ENCODE measurements at places on chromosomes 13 and 19. TPM values are rescaled to one million over a fixed set of nuclear protein-coding genes. Genes with fewer than 3 reads are reported as not detected.

DNA sequence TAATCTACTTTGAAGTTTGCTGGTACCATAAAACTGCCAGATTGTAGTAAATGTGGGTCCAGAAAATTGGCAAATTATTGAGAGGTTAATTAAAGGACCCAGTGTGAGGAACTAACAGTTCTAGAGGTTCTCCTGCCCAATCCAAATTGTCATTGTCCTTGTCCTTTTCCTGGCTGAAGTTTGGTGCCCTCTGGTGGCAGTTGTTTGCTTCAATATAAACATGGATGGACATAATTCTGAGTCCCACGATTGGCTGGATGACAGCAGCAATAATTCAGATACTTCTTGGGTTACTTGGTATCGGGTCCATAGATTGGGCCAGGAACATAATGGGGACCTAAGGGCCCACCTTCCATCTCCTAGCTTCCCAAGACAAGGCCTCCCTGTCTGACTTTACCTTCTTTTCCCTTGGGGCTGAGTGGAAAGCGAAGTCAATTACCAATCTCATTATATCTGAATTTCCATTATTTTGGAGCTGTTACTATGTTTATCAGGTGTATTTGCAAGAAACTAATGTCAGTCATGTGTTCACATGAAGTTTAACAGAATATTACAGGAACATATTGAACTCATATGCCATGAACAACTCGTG is 33.8 kb upstream of the GARRE1 start:
- H3K27ac ChIP-seq = no peak overlapping the region
- peaks cover 28% of the 10 kb centered on the region for H3K4me1 ChIP-seq
- DNase-seq = no peak
- no peaks in the 10 kb centered on the region for H3K27me3 ChIP-seq

- H3K27ac ChIP-seq = peak overlapping the region; percentile 49
- no peaks in the 10 kb centered on the region for H3K36me3 ChIP-seq
- no peak overlapping the region for H3K4me3 ChIP-seq
- peaks cover 29% of the 10 kb centered on the region for H3K4me1 ChIP-seq
Measured at GRCh38 chr13:93862259-93862658, 617.2 kb downstream of the DCT start.

DNA sequence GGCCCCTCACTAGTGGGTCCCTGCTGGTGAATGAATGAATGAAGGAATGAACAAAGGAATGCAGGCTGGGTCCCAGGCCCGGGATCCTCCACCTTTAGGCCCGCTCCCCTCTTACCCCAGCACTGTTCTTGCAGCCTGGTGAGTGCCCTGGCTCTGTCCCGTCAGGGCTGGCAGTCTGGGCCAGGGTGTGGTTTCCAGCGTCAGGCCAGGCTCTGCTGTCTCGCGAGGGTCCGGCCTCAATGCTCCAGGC is 317 bp downstream of the LYL1 start:
- H3K4me3 ChIP-seq = peak overlapping the region; percentile 61
- H3K27ac ChIP-seq = peak overlapping the region; percentile 45
- peaks cover 10% of the 10 kb centered on the region for H3K4me1 ChIP-seq

DNA sequence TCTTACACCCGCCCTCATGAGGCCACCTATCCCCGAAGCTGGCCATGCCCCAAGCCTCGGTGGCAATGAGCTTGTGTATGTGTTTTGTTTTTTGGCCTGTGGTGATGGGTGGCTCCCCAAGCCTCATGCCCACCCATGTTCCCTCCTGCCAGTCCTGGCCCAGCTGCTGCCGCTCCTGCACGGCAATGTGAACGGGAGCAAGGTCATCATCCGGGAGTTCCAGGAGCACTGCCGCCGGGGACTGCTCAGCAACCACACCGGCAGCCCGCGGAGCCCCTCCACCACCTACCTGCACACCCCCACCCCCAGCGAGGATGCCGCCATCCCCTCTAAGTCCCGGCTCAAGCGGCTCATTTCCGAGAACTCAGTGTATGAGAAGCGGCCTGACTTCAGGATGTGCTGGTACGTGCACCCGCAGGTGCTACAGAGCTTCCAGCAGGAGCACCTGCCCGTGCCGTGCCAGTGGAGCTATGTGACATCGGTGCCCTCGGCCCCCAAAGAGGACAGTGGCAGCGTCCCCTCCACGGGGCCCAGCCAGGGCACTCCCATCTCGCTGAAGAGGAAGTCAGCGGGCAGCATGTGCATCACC is 24.6 kb downstream of the UBXN6 start:
- no peaks in the 10 kb centered on the region for H3K27me3 ChIP-seq
- peaks cover 13% of the 10 kb centered on the region for H3K36me3 ChIP-seq
- no peaks in the 10 kb centered on the region for H3K4me1 ChIP-seq
- no peak overlapping the region for H3K27ac ChIP-seq
- no peak overlapping the region for H3K4me3 ChIP-seq
- peak; percentile 51 for DNase-seq

DNA sequence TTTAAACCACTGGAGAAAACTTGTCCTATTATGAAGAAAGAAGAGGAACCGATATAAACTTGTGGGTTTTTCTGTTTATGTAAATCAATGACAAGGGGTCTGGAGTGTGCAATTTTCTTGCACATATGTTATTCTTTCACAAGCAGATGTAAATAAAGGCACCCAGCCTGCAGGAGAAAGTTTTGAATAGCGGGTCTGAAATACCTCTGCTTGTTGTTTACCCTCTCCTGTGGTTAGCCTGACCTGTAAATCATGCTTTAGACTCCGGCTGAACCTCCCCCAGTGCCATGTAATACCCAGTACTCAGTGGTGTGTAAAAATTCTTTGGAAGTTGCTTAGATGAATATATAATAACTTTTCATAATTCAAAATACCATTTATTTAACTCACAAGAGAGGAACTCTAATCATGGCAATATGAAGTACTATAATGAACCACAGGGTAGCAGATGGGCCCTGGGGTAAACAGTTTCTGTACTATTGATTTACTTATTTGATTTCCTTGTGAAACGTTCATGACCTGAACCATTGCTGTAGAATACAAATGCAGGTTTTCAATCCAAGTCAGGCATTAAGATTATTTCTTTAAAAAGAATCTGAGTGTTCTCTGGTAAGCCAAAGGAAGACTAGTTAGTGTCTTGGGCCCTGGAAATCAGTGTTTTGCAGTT is 245.1 kb downstream of the LMO7 start:
- H3K4me1 ChIP-seq = no peaks in the 10 kb centered on the region
- H3K4me3 ChIP-seq = no peak overlapping the region
- no peaks in the 10 kb centered on the region for H3K36me3 ChIP-seq

DNA sequence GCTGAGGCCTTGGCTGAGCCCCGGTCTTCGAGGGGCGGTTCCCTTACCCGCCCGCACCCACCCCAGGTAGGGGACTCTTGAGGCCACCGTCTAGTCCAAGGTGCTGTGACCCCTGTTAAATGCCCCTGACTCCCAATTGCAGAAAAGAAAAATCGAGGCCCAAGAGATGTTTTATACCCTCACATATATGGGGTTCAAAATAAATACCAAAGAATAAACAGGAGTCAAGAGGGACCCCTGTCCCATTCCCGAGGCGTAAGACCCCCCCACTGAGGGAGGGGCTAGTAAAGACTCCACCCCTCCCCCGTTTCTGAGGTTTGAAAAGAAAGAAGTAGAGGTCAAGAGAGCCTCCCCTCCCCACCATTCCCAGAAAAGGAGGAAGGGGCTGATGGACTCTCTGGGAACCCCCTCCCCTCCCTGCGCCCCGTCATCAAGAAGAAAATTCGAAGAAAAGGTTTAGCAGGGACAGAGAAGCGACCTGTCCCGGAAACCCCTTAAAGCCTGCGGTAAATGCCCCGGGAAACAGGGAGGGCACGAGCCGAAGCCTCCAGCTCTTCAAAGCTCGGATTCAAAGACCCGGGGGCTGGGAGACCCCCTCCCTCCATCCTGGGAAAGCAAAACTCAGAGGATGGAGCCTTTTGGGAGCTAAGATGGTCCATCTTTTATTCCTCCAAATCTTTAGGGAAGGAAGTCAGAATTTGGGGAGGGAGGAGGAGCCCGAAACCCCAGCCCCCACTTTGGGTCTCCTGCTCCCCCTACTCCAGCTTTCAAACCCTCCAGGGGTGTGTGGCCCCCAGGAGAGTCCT is 755 bp upstream of the RAB3A start:
- peak overlapping the region; percentile 81 for H3K4me3 ChIP-seq
- DNase-seq = no peak
- H3K36me3 ChIP-seq = peaks cover 2% of the 10 kb centered on the region
- H3K27ac ChIP-seq = peak overlapping the region; percentile 97
- no peaks in the 10 kb centered on the region for H3K27me3 ChIP-seq

DNA sequence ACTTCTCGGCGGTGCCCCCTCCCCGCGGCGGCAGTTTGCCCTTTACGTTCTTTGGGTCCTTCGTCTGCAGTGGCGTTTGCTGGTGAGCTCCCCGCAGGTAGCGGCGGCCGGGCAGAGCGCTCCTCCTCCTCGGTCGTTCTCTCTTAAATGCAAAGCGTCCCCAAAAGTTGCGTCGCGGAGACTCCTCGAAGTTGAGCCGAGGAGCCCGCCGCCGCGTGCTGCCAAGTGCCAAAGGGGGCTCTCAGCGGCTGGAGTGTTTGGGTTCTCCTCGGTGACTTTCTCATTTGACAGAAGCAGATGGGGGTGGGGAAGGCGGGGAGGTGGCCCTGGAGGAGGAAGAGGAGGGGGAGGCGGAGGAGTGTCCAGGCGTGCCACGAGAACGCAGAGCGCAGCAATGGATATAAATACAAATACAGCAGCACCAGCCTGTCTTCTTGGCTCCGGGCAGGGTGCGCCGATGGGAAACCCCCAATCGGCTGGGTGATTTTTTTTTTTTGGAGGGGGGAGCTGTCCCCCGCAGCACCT is at the start of gene SOX21:
Gene SOX21, minus strand, starts transcription at position 259 of the 525 bp plus-strand sequence. CDS start 496 bp downstream, outside the sequence.
- H3K4me3 ChIP-seq = peak within 1 kb of the TSS; percentile 39
- no peaks in the 10 kb centered on the region for H3K4me1 ChIP-seq
- no peaks in the 10 kb centered on the region for H3K36me3 ChIP-seq
- no peak within 1 kb of the TSS for H3K27ac ChIP-seq

DNA sequence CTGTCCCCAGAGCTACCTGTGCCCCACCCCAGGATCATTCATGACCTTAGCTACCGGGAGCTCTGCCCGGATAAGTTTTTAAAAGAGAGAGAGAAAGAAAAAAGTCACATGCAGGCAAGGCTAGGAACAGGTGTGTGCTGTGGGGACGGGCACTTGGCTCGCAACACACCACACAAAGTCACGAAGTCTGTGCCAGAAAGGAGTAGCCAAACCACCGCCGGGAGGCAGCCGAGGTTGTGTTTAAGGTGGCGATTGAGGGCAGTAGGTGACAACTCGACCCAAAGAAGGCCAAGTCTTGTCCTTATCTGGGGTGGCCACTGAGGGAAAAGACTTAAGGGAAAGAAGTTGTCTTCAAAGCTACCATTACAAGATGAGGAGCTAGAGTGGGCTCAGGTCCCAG is 4.6 kb upstream of the TSHZ3 start:
- H3K27ac ChIP-seq = no peak overlapping the region
- no peaks in the 10 kb centered on the region for H3K27me3 ChIP-seq
- peaks cover 12% of the 10 kb centered on the region for H3K4me1 ChIP-seq
- no peak for DNase-seq

DNA sequence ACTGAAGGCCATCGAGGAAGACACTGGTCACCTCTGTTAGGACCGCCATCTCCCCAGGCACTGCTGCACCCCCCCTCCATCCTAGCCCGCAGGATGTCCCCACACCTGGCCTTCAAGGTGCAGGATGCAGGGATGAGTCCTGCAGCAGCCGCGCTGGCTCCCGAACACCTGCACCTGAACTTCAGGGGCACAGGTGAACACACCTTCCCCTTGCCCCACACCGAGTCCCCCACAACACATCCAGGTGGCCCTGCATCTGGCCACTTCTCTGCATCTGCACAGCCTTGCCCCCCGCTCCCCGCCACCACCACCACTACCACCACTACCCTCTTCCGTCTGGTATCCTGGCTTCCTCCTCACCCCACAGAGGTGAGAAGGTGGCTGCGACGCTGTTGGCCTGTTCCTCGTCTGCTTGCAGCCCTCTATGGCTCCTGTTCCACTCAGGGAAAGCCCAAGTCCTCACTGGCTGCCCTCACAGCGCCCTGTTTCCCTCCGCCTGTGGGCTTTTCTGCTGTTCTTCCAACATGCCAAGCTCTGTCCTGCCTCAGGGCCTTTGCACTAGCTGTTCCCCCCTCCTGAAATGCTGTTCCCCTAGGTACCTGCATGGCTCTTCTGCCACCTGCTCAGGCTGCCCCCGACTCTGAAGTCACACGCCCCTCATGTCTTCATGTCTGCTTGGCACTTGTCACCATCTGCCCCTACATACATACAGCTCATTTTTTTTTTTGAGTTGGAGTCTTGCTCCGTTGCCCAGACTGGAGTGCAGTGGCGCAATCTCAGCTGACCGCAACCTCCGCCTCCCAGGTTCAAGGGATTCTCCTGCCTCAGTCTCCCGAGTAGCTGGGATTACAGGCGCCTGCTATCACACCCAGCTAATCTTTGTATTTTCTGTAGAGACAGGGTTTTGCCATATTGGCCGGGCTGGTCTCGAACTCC is 1.4 kb upstream of the CERS1 start:
- peaks cover 18% of the 10 kb centered on the region for H3K27me3 ChIP-seq
- no peak overlapping the region for H3K27ac ChIP-seq
- H3K4me3 ChIP-seq = no peak overlapping the region
- peaks cover 8% of the 10 kb centered on the region for H3K36me3 ChIP-seq
- no peaks in the 10 kb centered on the region for H3K4me1 ChIP-seq
- peak; percentile 90 for DNase-seq

DNA sequence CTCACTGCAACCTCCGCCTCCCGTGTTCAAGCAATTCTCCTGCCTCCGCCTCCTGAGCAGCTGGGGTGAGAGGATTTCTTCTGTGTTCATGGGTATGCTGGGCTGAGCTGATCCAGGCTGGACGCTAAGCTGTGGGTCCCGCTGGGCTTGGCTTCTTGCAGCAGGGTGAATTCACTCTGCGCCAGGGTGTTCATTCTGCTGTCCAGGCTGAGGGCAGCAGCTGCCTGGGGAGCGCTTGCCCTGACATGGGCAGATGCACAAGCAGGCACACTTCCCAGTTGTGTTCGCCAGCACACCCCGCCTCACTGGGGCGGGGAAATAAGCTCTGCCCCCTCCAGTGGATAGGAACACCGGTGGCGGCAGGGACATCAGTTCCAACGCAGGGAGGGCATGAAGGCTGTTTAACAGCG is 7.3 kb upstream of the INAFM1 start:
- no peak overlapping the region for H3K4me3 ChIP-seq
- no peaks in the 10 kb centered on the region for H3K27me3 ChIP-seq
- peaks cover 49% of the 10 kb centered on the region for H3K36me3 ChIP-seq
- DNase-seq = peak; percentile 76
- no peaks in the 10 kb centered on the region for H3K4me1 ChIP-seq

- DNase-seq = peak; percentile 80
- H3K4me1 ChIP-seq = peaks cover 3% of the 10 kb centered on the region
- H3K4me3 ChIP-seq = no peak overlapping the region
Measured at GRCh38 chr19:18597809-18598660, 8.6 kb downstream of the CRLF1 start.

GRCh38 chr19:583198-583967 is 6.3 kb upstream of the HCN2 start:
- H3K4me1 ChIP-seq = peaks cover 29% of the 10 kb centered on the region
- peak overlapping the region; percentile 39 for H3K27ac ChIP-seq
- peak; percentile 88 for DNase-seq
- H3K27me3 ChIP-seq = peaks cover 2% of the 10 kb centered on the region

SIGLEC8 gene
- total RNA-seq = not detected

CGB8 gene
- not detected for total RNA-seq

ZNF649 gene
- 5.4 TPM for total RNA-seq

SNRPD2 gene
- total RNA-seq = 155 TPM

FCHO1 gene
- total RNA-seq = not detected

Measured in osteoblast (primary cell).